Vagina (tissue), 2 donors: ENCODE measurements at places on chromosomes 6 and 20.

- no peak for DNase-seq
Measured at GRCh38 chr20:5886788-5887187, 63.5 kb downstream of the TRMT6 start.

DNA sequence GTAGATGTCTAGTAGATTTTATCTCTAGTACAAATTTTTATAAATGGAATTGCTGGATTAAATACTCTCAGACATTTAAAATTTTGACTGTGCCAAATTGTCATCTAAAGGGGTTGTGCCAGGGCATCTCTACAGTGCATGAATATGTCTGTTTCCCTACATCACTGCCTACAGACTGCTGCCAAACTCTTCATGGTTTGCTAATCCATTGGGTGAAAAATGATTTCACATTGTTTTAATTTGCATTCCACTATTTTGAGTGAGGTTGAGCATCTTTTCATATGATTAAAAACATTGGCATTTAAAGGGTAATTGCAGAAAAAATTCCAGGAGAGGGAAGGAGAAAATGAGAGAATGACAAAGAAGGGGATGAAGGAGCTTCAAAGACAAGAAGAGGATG, 267.7 kb upstream of the RNF24 start:
- no peak for DNase-seq

GRCh38 chr6:31228476-31228875, 43.4 kb downstream of the HLA-C start:
- DNase-seq: no peak

DNA sequence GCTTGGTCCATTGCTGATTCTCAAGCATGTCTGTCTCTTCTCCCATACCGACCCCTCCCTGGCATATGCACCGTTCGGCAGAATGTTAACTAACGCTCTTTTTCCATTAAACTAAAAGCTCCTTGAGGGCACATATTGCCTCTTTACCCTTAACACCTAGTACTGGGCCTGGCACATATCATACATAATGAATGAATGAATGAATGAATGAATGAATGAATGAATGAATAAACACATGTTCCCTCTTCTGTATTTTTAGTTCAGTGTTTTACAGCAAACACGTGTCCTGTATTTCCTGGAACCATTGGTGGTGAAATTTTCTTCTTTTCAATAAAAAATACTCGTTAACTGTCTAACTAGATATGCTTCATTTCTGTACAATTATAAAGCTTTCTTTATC, 174.4 kb upstream of the DTNBP1 start:
- no peak for DNase-seq

DNA sequence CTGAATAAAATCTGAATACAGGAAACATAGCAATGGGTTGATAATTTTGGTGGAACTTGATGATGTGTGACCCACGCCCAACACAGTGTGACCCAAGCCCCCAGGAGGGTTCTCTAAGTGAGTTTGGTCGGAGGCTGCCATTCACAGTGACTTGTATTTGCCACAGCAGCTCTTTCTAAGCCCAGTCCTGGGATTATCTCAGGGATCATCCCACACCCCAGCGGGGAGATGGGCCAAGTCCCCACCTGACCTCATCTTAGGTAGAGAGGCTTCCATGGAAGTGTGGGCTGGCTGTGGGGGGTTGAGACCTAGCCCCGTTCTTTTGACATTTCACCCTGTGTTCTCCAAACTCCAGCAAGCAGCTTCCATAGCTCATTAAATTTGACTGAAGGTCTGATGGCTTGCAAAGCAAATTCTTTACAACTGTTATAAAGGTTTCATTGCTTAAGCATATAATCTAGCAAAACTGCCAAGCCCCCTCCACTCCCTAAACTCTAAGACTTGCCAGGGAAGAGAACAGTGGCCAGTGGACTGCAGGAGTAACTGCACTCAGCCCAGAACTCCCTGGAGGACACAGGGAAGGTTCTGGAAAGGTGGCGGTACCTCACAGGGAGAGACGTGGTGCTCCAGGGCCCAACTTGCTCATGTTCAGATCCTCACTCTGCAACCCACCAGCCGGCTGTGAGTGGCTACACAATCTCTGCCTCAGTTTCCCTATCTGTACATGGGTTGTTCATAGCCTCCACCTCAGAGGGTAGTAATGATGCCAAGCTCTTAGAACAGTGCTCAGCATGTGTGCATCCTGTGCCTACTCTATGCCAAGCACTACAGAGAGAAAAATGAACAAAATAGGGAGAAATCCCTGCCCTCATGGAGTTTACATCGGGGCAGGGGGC, 1.0 kb upstream of the PCK1 start:
- no peak for DNase-seq

- no peak for DNase-seq
Measured at GRCh38 chr6:133571681-133572080, 317.2 kb upstream of the TCF21 start.

- no peak for DNase-seq
Measured at GRCh38 chr6:11685481-11686093, 93.0 kb downstream of the ADTRP start.

DNA sequence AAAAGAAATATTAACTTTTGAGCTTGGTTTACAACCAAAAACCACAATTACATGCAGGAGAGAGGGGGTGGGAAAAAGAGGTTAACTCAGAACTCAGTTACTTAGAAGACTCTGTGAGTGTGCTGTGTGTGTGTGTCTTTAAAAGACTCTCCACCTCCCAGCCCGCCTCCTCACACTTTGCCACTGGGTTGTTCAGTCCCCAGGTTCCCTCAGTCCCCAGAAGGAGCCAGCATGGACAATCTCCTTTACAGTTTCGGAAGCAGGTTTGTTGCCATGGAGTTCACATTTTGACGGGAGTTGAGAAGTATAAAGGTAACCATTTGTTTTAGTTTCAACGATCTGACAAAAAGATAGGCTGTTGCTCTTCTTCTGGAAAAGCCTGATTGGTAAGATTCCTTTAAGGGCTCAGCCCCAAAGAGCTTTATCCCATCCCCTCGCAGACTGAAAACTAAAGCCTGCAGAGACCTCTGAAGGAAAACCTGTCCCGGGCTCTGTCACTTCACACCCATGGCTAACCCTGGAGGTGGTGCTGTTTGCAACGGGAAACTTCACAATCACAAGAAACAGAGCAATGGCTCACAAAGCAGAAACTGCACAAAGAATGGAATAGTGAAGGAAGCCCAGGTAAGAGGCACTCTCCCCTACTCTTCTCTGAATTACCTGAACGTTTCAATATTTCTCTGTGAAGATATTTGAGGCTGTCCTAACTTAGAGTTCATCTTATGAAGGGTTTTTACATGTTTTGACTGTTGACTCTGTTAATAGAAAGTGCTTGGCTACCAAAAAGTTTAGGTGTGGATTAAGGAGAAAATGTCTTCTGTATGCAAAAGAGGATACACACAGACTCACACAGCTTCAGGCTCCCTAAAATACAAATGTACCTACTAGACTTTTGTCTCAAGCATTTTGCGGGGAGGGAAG, at the start of gene SPTLC3:
TSS of gene SPTLC3 (plus strand) at position 212 of the 921 bp plus-strand sequence. CDS start at position 508, 296 bp downstream.
- DNase-seq: no peak

- DNase-seq: no peak
Measured at GRCh38 chr20:50073500-50073899, 39.5 kb downstream of the UBE2V1 start.

GRCh38 chr20:1664911-1665310, 7.3 kb upstream of the SIRPG start:
- DNase-seq: no peak

DNA sequence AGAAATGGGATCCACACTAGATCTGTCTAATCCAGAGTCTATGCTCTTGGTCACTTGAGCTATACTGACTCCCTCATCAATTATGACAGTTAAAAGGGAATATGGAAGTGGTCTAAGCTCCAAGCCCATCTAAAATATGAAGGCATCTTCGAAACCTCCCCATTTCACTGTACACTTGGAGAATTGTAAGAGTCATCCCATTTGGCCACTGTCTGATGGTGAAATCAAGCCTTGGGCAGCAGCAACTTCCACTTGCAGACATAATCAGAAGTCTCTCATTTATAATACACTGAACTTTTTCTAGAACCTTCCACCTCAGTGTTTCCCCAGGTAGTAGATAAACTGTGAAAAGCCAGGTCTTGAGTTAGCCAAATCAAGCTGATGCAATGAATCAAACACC, 26.3 kb upstream of the UBR2 start:
- no peak for DNase-seq

DNA sequence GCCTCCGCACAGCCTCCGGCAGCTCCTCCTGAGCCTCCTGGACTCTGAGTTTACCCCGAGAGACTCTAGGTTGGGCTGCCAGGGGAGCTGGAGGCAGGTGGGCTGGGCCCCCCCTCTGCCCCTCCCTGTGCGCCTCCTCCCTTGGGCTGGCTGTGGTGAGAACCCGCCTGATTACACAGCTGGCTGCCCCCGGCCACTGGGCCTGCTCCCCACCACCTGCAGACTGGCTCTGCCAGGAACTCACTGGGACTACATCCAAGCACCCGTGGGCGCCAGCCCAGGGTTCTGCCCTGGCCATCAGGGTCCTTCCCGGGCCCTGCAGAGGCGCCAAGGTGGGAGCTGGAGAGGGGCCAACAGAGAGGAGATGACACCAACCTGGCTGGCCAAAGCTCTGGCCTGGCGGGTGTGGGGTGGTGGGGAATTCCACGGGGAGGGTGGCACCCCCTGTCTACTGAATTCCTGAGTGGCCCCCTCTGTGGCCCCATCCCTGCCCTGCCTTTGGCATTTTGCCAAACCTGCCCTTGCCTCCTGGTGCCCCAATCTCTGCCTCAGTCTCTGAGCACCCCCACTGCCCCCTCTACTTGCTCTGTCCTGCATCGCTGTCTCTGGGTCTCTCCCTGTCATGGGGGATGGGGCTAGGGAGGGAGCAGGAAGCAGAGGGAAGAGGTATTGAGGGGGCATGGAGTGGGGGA, 21.9 kb upstream of the CDH22 start:
- no peak for DNase-seq

- no peak for DNase-seq
Measured at GRCh38 chr20:20549704-20550103, 162.7 kb downstream of the RALGAPA2 start.

DNA sequence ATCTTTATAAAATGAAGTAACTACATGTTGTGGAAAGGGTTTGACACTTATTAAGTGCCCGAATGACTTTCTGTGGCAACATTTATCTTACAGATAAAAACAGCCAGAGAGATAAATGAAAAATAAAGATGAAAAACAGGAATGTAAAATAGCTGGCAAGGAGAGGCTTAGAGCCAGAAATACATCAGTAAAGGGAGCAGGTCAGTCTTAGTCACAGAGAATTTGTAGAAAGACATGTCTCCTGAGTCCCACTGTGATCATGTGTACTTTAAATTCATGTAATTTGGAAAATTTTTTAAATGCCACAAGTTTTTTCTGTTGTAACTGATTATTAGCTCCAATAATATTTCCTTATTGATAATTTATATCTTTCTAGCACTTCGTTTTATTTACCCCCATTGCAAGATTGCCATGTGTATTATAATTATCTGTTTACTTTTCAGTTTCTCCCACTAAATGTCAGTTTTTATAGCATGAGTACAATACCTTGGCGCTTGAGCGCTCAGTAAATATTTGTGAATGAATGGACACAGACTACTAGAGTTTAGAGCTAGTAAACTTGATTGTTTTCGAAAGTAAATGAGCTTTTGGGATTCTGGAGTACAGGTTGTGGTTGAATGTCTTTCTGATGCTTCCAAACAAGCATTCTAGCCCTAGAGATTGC, 15.2 kb downstream of the TAB2 start:
- no peak for DNase-seq

DNA sequence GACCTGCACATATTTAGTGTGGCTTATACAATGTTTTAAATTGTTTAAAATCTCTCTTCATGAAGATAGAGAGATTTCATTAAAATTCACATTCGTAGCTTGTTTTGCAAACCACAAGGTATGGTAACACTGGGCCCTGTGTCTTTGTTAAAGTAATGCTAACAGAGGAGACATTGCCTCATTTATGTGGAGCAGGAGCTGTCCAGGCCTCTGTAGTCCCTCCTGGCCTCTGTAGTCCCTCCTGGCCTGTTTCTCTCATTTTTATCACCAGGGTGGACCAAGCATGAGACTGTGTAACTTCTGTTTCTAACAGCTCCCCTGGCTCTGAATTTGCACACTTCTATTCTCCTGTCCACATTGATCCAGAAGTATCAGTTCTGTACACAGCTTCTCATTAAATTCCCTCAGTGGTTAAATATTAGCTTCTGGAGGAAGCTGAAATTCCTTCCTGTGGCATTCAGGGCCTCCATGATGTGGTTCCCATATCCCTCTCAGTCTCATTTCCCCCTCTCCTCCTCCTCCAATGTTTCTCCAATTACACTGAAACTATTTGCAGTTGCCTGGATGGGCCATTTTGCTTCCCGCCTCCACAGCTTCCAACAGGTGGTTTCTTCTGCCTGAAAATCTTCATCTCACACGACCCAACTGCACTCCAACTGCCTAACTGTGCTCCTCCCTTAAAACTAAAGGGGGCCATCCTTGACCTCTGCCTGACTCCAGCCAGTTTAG, 340.4 kb downstream of the SYNE1 start:
- no peak for DNase-seq

DNA sequence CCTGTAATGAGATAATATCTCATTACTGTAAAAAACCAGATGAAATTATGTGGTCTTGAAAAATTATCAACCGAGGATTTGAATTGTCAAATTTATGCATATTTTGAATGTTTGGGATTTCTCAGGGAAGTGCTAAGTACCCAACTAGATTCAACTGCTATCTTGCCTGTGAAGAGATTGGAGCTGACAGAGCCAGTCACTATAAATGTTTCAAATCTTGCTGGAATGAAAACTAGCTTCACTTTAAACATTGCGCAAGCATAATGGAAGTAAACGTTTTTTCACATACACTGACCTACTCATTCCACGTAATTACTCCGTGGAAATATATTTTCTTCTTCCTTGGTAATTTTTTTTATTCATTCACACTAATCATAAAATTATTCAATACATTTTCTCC, 46.7 kb downstream of the TMEM170B start:
- no peak for DNase-seq

- no peak for DNase-seq
Measured at GRCh38 chr20:5715071-5715841, 34.9 kb upstream of the SHLD1 start.

DNA sequence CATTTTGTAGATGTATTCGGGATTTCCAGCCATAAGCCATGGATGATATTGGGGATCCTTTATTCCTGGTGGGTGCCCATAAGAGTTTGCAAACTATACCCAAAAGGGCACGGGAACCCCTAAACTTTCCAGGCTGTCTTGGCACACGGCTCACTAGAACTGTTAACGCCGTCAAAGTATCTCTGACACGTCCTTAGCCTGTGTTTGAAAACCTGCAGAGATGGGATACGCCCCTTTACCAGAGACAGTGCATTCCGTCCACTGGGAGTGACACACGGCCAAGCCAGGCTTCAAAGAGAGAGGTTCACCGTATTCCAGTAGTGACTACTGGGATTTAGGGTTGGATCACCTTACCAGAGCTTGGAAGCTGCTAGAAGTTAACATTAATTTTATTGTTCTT, 95.0 kb downstream of the THBS2 start:
- DNase-seq: peak; percentile 70

GRCh38 chr6:25122001-25122400, 157.2 kb upstream of the CARMIL1 start:
- no peak for DNase-seq

- DNase-seq: no peak
Measured at GRCh38 chr6:36920049-36920448, 34.3 kb downstream of the C6orf89 start.
